Body of pancreas (tissue), 4 donors: ENCODE measurements at places on chromosomes 6 and 20.

- DNase-seq: no peak
Observed at GRCh38 chr6:170522565-170523183, 30.4 kb downstream of the PSMB1 start.

- DNase-seq: no peak
Observed at GRCh38 chr6:127032971-127033370, 85.5 kb upstream of the RSPO3 start.

GRCh38 chr6:7574500-7574899 lies 15.5 kb upstream of the SNRNP48 start:
- DNase-seq: no peak

DNA sequence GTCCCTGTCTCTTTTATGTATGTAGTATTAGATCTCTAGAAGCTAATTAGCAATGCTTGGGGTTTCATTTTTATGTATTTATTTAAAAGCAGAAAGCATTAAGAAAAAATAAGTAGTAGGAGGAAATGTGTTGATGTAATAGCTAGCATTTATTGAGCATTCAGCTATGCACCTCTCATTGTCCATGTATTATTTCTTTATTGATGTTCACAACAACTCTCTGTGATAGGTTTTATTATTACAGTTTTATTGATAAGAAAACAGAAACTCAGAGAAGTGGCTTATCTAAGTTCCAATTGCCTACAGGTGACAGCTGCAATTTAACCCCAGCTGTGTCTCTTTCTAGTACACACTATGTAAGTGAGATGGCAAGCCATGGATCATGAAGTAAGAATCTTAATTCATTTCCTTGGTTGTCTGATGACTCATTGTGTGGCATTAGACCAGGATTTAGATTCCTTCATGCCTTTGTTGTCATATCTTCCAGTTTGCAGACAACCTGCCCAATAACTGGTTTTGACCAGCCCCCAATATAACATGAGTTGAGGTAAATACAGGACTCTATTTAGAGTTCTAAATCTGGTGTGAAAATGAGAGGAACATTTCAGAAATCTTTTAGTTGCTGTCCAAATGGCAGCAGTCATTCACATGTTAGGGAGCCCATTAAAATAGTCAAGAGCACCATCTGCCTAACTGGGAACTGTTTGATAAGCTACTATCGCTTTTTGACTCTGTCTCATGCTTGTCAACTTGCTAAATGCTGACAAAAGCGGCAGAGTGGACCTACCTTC lies 170.8 kb upstream of the PHACTR1 start:
- DNase-seq: no peak

- peak; percentile 73 for DNase-seq
Observed at GRCh38 chr20:12012241-12013222, 94.8 kb downstream of the BTBD3 start.

- DNase-seq: no peak
Observed at GRCh38 chr6:135784507-135784906, 67.0 kb upstream of the PDE7B start.

DNA sequence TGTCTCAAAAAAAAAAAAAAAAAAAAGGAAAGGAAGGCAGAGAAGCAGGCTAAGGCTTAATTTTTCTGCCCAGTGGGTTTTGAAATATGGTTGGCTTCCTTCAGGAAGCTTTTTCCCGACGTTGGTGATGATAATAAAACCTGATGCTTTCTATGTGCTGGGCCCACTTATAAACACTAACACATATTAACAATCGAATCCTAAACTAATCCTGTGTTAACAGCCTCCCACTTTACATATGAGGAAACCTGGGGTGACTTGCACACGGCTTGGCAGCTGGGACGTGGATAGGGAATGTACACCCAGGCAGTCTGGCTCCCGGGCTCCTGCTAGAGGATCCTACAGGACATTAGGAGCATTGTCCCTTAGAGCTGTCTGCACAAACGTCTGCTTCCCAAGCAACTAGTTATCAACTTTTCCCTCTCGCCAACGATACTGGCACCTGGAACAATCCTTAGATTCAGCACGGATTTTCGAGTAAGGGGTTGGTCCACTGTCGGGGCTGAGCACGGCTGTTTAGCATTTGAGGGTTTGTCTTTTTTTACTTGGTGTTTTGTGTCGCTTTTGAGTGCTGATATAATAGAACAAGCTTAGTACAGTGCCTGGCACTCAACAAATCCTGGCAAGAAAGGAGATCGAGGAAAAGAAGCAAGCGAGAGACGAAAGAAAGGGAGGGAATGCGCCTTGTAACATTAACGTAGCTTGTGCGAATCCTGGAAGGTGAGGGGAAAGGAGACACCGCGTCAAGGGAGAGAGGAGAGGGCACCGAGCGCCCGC lies 622 bp upstream of the KIZ start:
- DNase-seq: peak; percentile 56

DNA sequence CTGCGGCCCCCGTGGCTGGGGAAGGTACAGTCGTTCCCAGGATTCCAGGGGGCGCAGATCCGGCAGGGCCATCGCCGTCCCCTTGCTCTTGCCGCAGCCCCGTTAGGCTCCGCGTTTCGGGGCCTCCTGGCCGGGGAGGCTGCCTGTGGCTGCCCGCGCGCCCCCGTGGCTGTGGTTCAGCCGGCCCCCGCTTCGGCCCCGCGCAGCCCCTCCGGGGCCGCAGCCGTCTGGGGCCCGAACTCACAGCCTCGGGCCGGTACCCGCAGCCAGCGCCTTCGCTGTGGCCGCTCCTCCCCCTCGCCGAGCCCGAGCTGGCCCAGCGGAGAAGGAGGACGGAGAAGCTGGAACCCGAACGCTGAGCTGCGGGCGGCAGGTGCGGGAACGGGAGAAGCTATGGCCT lies 1826.9 kb upstream of the DEFB115 start:
- no peak for DNase-seq

DNA sequence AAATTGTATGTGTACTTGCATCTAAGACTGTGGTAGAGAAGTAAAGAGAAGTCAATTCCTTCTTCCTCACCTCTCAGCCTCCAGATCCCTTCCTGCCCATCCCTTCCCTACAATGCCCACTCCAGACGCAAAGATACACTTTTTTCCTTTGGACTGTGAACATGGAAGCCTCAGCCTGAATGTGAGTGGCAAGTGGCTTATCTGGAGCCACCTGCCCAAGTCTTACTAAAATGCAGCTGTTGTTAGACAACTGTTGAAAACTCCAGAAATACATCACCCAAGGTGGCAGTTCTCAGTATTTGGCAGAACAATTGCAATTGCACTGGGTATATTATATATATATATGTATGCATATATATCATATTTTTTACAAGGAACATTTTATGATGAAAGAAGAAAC lies 7.5 kb downstream of the VGLL2 start:
- DNase-seq: no peak

DNA sequence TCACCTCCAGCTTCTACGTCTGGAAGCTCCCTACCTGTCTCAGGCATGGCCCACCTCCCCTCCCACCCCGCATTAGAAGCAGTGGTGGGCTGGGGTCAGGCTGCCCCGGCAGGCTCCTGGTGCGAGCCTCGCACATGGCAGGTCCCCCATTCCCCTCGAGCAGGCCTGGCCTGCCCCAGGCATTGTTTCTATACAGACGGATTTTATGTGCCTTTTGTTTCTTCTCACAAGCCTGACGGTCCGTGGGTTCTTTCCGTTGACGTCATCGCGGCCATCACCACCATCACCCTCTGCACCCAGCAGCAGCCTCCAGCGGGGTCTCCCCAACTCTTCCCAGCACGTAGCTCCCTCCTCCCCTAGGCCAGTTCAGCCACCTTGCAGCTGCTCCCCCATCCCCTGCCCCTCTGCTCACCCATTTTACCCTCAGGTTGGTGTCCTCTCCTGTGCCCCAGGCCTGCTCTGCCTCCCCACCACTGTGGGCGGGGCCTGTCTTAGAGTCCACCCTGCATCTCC lies 4.6 kb downstream of the CST7 start:
- DNase-seq: no peak

GRCh38 chr6:163725008-163725941 lies 310.8 kb downstream of the QKI start:
- no peak for DNase-seq

DNA sequence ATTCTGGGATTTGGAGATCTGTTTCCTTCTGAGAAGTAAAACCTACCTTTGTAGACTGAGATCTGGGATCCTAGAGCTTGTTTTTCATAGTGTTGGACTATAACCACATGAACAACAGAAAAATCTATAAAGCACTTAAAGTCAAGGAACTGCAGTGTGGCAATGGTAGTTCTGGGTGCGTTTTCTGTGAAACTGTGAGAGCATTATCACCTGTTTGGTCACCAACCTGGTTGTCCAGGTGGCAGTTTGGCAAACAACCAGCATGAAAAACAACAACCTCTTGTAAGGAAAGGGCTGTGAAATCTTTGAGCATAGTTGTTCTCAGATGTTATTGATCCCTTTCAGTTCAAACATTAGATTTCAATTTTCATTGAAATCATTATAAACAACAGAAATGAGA lies 215.8 kb upstream of the CITED2 start:
- peak; percentile 92 for DNase-seq

DNA sequence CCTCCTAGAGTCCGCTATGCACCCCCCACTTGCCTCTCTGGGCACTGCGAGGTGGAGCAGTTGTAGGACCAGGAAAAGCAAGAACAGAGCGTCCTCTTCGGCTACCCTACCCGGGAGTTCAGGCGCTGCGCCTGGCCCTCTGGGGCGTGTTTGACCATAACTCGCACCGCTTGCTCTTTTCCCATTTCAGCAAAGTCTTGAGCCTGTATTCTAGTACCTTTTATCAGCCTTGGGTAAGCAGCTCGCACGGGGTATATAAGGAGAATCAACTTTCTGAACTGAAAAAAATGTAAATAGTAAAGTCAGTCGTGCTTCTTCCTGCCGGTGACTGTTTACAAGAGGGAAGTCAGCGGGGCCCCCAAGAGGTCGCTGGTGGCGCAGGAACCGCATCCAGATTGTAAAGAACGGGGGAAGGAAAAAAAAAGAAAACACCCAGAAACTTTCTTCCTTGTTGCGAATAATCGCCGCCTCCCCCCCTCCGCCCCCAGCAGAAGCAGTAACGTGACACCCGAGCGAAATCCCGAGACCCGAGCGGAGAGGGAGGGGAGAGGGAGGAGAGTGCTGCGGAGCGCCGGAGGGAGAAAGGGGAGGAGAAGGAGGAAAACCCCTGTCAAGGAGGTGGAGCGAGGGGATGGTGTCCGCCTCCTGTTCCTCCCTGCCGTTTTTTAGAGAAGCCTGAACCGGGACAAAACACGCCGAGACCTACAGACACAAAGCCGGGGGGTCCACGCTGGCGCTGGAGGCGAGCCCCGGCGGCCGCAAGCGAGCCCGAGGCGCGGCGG lies at the start of gene UST:
Gene UST, plus strand, starts transcription at position 668 of the 782 bp plus-strand sequence. CDS start 401 bp downstream, outside the sequence.
- peak; percentile 81 for DNase-seq

DNA sequence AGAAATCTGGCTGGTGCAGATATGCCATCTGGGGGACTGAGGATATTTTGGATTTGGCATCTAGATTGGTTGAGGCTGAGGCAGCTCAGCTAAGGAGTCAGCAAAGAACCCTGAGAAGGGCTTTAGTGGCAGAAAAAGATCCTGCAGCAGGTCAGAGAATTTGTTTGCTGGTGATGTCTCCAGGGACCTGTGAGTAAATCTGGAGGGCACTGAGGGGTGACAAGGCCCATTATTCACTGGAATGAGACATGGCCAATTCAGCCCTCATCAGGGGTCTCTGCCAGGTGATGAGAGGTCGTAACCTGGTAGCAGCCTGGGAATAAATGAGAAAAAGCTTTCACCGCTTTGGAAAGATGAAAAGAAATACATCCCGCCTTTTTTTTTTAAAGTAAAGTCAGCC lies 118.3 kb upstream of the FBXL4 start:
- no peak for DNase-seq

GRCh38 chr6:75333676-75334200 lies 49.1 kb upstream of the TMEM30A start:
- DNase-seq: no peak
